ENCODE measurements at places on chromosomes 5 and 9.

- no peak for DNase-seq
Measured at GRCh38 chr9:136404801-136405136, 4.8 kb upstream of the SNAPC4 start.

- DNase-seq: no peak
Measured at GRCh38 chr5:54632131-54632701, 114.7 kb downstream of the SNX18 start.

- DNase-seq: no peak
Measured at GRCh38 chr9:38082446-38083287, 13.6 kb upstream of the SHB start.

GRCh38 chr9:114893221-114894010 lies 37.0 kb downstream of the TNFSF8 start:
- no peak for DNase-seq

- DNase-seq: no peak
Measured at GRCh38 chr9:100088202-100088601, 10.6 kb downstream of the ERP44 start.
